ENCODE measurements at places on chromosomes 2 and 18.

GRCh38 chr2:46913471-46914381, 1.9 kb downstream of the MCFD2 start:
- no peak for DNase-seq

GRCh38 chr18:23643815-23644490, 18.8 kb downstream of the ANKRD29 start:
- DNase-seq: no peak

DNA sequence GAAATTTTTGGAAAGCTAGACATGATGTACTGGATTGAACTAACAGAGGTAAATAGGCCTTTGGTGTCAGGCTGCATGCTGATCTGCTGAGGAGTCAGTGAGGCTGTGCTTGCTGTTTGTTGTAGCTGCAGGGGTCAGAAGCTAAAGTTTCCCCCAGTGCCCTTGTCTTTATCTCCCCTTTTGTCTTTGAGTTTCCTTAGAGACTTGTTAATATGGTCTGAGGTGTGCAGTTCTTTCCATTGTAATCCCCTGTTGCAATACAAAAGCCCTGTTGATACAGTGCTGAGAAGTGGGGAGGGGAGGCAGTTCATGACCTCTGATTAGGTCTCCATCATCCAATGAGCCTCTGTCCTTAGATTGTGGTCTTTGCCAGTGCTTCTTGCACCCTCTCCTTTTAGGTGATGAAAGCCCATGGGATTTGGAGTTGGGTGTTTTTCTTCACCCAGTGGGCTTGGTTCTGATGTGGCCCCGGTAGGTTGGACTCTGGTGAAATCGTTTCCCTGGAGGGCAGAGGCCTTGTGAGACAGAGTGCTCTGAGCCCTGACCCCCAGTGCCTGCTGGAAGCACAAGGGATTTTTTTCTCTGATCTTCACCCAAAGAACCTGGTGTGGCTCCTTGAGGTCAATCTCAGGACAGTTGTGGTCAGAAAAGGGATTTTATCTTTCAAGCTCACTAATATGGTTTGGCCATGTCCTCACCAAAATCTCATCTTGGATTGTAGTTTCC, 163.1 kb downstream of the TMEM18 start:
- DNase-seq: no peak

GRCh38 chr2:161141033-161141432, 19.2 kb upstream of the TANK start:
- DNase-seq: peak; percentile 58

DNA sequence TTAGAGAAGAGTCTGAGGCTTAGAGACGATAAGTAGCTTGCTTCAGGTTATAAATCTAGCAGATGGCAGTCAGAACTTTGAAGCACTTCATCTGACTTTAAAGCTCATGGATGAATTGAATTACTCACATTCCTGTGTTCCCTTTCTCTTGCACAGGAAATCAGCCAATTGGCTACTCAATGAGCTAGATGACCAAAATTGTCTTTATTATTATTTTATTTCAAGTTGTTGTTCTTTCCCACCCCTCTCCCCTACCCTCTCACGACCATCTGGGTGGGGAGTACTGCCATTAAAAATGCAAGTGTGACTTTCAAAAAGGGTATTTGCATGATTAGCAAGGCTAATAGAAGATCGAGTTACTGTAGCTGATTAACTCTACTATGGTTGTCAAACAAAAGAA, 491.1 kb downstream of the NR4A2 start:
- no peak for DNase-seq

DNA sequence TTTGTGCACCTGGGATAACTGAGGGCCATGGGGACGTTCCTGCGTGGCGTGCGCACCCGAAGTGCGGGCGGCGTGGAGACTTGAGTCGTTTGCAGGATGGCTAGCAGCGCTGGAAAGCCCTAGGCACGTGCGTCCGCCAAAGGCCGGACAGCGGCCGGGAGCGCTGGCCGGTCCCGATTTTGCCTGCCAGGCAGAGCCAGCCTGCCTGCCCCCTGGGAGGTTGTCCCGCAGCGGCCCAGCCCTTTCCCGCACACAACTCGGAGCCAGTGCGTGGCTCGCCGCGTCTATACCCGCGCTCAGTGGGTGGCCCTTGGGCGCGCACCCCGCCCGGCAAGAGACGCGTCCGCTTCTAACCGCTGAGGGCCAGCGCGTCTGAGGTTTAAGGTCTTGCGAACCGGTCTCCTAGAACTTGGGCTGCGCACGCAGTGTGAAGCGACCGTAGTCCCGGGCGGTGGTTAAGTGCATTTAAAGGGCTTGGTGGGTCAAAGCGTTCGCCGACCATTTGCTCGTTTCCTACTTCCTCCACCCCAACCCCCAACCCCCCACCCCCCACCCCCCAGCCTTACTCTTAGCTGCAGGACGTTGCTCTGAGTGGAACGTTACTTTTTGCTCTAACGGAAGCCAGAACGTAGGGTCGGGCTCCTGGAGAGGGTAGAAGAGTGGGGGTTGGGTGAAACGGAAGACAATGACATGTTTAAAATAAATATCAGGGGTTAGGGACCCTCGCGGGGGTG, 627 bp downstream of the CDCA7 start:
- peak; percentile 19 for DNase-seq

DNA sequence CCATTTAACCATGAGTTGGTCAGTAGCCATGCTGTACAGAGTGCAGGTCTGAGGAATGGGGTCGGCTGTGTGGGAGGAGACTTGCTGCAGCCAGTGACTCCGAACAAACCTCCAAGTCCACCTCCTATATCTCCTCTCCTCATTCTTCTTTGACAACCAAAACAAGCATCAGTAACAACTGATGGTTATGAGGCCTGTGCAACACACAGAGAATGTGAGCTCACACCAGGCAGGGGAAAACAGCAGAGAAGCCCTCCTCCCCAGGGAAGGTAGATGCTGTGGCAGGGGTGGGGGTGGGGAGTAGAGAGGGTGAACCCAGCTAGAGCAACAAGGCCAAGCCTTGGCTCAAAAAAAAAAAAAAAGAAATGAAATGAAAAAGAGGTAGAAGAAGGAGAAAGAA, 12.3 kb upstream of the CNGA3 start:
- no peak for DNase-seq

DNA sequence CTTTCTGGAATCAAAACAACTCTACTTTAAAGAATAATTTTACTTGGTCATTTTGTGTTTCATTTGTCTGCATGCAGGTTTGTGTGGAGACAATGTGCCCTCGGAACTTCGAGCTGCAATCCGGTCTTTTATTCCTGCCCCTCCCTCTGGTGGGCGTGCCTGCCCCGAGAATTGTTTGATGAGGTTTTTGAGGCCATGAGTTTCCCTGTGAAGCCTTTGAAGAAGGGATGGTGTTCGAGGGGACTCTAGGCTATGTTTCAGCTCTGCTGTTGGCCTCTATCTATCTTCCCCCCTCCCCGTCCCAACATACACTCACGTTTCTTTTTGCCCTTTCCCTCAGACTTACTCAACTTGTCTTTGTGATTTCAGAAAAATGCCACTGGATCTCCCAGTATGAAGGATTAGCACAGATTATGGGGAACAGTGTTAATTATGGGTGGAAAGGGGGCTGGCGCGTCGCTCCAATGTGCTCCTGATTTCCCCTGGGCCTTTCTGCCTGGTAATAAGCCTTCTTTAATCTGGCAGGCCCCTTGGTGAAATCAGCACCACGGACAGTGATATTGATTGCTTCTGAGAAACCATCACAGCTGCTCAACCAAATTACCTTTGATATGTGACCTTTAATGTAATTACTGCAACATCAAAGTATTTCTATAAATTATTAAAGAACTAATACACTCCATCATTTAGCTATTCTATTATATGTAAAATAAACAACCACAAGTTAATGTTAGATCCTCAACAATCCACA, 82.2 kb downstream of the CELF4 start:
- DNase-seq: no peak

DNA sequence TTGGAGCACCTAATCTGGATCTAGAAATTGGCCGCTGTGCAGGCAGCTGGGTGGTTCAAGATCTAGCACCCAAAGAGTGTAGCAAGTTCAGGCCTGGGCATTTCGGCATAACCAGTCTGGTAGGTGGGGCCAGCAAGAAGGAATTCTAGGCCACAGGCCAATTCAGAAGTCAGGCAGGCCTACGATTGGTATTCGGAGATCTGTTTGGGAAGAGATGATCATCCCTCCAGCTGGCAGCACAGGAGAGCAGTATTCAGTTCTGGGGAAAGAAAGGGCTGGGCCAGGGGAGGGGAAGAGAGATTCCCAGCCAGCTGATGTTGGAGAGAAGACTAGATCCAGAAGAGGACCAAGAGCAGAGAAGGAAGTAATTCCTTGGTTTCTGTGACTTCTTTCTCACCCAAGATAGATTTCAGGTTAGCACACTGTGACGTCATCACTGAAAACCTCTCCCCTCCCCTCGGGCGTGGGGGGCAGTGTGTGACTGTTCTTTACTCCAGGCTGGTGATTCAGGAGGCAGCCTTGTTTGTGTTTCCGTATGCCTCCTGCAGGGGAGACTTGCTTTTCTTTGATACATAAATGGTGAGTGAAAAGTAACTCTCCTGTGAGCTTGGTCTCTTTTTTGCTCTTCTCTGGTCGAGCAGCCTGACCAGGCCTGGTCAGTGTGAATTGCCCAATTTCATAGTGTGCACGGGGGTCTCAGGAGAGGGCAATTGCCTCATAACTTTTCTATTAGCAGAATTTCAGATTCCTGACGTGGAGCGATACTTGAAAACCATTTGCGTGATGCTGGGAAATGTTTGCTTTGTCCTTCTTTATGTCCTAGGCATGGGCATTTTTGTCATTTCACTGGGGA, 61.1 kb downstream of the MEIS1 start:
- no peak for DNase-seq

DNA sequence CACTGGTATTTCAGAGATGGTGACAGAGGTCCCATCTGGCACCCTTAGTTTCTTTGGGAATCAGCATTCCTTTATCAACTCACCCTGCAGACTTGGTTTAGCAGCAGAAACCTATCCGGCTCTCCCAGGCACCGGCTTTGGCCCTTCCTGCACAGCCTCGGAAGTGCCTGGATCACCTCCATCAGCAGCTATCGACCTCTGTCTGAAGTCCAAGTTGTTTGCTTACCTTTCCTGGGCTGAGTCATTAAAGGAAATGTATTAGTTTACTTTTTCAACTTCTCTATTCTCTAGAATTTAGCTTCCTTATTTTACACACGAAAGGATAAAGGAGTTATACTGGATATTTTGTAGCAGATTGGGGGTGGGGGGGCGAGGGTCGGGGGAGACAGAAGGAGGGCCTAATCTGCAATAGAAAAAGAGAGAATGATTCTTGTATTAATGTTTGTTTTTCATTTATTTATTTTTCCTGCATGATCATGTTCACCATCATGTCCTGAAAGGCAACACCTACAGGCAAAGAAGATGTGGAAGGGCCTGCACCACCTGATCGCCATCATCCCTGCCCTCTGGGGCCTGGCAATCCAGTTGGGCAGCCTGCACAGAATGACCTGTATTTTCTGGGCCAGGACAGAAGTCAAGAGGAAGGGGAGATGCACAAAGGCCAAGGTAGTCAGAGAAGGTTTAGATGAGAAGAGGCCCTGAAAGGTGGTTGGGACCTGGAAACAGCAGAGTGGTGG, 22.1 kb upstream of the MAT2A start:
- no peak for DNase-seq

DNA sequence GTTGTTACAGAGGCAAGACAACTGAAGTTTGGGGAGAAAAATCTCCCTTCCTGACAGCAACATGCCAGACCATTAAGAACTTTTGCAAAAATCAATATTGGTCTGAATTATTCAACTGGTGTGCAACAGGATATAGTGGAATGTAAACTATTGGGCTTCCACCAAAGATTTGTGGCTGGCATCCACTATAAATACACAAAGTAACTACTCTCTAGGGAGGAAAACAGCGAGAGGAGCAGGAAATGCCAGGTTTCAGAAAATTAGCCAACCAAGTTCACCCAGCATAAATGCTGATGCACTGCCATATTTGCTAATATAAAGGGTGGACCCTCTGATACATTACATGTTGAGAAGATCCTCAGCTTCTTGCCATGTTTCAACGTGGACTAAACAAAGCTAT, 267.6 kb upstream of the LYPD1 start:
- DNase-seq: no peak

DNA sequence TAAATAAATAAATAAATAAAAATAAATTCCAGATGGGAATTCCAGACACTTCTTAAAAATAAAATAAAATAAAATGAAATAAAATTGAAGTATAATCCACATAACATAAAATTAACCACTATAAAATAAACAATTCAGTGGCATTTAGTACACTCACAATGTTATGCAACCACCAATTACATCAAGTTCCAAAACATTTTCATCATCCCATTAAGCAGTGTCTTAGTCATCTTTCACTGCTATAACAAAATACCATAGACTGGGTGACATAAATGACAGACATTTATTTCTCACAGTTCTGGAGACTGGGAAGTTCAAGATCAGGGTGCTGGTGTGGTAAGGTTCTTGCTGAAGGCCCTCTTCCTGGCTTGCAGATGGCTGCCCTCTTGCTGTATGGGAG, 22.6 kb upstream of the PROKR1 start:
- DNase-seq: no peak

DNA sequence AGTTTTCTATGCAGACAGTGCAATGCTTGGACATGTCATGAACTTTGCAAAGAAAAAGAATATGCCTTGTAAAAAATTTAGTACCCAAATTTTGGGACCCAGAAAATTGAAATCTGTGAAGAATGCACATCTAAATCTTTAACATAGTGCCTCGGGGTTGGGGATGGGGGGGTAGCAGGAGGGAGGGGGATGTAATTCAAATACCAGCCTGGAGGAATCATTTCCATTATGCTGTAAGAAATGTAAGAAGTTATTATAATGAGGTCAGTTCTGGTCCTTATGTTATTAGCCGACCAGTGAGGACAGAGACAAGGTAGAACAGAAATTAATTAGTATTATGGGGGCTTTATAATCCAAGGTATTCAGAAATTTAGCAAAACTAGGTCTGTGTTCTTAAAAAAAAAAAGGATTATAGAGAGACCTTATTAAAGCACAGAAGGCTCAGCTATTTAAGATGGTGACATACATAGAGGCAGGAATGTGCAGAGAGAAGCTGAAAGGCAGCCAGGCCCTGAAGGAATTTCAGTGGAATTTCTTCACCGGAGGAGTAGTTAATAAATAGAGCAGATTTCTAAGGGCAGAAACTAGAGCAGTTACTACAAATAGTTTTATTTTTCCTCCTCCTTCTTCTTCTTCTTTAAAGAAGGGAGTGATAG, 89.0 kb upstream of the RBMS1 start:
- no peak for DNase-seq

DNA sequence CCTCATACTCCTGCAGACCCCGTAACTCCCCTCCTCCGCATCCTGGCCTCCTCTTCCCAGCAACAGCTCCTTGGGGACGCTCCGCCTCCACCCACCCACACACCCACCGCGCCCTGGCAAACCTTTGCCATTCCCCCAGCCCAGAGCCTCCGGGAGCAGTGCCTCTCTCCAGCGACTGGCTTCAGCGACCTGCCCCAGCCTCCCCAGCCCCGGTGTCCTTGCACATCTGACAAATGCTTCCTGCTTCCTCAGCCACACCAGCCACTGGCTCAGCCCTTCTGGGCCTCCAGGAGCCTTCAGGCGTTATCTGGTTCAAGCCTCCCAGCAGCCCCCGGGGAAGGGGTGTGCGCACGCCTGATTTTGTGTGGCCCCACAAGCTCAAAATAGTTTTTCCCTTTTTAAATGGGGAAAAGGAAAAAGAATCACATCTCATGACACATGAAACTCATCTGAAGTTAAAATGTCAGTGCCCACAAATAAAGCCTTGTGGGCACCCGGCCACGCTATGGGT, 14.2 kb downstream of the ESPNL start:
- DNase-seq: no peak

GRCh38 chr2:11123856-11124759, 31.2 kb upstream of the SLC66A3 start:
- peak; percentile 76 for DNase-seq

GRCh38 chr2:214578442-214578841, 167.6 kb downstream of the VWC2L start:
- DNase-seq: no peak

Data from stimulated activated CD4-positive, alpha-beta T cell treated with anti-CD3 and anti-CD28 coated beads, Interleukin-4, amount 100 ng/mL, for 24 hours (primary cell).